ENCODE measurements at places on chromosomes 2 and 18.

DNA sequence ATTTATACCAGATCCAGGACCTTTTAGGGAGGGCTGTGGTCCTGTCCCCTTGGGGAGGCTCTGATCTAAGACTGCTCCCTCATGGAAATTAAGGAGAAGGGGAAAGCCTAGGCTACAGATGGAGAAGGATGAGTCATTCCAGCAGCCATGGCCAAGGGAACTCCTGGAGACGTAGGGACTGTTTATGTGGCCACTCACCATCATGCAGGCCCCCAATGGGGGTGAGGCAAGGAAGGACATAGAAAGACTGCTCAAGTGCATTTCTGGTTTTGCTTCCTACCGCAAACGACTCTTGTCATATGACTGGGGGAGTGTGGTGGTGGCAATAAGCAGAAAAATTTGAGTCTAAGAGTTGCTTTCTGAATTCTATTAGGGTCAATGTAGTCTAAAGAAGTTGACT lies 54.0 kb upstream of the CYP1B1 start:
- no peak for DNase-seq

DNA sequence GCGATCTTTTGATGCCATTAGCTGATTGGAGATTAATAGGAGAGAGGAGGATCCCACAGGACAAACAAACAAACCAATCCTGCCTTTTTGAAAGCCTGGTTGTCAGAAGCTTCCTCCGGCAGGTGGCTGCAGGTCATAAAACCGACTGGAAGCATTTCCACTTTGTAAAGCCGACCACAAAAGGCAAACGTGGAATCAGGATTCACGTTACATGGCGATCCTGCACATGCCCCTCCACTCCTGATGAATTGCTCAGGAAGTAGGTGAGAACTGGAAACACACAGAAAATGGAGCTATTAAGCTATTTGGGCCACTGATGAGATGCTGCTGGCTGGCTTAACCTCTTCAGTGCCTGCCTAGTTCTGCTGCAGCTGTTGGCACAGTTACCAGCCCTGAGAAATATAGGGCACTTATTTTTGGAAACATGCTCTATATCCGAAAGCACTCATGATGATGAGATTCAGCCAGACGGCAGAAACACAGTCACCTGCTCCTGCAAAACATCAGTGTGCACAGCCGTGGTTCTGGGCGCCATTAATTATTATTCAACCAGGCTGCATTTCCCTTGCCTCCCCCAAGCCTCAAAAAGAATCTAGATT lies 110.3 kb upstream of the ST6GAL2 start:
- no peak for DNase-seq

DNA sequence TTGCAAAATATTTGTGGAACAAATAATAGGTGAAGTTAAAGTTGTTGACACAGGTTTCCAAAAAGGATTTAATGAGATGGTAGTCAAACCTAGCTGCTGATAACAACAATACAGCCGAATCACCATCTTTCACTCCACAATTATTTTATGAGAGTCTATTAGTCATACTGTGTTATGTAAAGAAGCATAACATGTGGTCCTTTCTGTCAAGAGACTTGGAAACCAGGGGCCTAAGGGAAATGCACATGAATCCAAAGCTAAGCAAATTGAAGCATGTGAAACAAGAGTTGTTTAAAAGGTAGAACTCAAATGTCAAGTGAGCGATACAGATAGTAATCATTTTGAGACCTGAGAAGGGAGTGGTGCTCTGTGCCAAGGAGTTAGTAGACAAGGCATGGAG lies 16.0 kb downstream of the CD28 start:
- no peak for DNase-seq

DNA sequence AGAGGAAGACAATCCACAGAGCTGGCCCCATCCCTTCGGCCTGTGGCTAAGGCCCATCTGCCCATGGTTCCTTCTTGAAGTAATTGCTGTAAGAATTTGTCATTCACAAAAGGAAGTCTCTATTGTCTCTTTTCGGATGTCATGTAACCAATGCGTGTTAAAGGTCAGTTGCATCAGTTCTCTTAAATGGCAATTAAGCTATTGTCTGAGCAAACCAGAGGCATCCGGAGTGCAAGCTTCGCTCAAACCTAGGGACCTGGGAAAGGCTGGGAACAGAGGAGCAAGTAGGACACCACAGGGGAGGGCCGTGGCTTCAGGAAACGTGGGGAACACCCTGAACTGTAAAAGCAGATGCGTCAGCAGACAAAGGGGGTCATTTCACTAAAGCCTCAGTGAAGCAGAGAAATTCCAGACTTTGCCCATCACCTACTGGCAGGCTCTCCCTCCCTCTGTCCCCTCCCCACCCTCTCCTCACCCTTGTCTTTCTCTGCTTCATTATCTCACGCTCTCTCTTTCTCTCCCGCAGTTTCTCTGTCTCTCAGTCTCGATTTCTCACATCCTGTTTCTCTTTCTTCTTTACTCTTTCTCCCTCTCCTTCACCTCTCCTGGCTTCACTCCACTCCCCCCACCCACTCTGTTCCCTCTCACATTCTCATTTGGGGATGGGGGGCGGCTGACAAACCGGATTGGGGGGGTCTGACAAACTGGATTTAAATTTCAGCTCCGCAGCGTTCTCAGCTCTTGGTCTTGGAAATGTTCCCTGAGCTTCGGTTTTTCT lies 204.6 kb upstream of the TNP1 start:
- DNase-seq: no peak

DNA sequence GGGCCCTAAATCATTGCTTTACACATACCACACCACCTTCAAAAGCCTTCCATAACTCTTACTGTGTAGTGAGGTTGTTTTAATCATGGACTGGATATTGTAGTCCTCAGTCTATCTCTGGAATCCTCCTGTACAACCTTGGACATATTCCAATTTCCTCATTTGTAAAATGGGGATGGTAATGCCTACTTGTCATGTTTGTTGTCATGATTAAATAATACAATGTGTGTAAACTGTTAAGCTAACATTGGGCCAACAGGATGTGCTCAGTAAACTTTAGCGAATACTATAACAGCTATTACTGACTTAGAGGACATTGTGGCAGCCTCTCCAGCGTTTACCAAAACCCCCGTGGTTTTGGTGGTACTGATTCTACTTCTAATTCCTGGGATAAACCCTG lies 74.7 kb upstream of the PTPRM start:
- no peak for DNase-seq

- DNase-seq: no peak
These were observed 114.2 kb downstream of the FHOD3 start for GRCh38 chr18:36411745-36412168.

DNA sequence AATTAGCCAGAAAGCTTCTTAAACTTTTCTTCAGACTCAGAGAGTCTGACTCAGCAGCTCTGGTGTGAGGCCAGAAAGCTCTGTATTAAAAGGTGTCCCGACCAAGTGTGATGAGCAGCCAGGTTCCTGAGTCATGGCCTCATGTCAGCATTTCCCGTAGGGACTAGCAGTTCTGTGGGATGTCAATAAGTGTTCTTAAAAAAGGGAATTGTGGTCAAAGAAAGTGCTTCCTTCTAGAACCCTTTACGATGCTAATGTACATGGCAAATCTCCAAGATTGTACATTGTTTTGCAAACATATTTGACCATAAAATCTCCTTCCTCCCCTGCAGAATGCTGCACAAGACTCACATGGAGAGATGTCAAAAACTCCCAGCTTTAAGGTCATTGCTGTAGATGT lies 80.1 kb downstream of the PLA2R1 start:
- no peak for DNase-seq

- DNase-seq: no peak
These were observed 2.9 kb downstream of the LRATD1 start for GRCh38 chr2:14635391-14635871.

GRCh38 chr2:204380141-204380881 lies 165.0 kb upstream of the PARD3B start:
- no peak for DNase-seq
